ENCODE measurements at places on chromosomes 3 and 15.

- DNase-seq, result no peak
Observed at GRCh38 chr3:72008226-72008996, 223.5 kb upstream of the PROK2 start.

GRCh38 chr3:170024581-170024980, 13.2 kb upstream of the GPR160 start:
- DNase-seq, result no peak

GRCh38 chr3:171804618-171805389, 5.5 kb downstream of the PLD1 start:
- no peak for DNase-seq

DNA sequence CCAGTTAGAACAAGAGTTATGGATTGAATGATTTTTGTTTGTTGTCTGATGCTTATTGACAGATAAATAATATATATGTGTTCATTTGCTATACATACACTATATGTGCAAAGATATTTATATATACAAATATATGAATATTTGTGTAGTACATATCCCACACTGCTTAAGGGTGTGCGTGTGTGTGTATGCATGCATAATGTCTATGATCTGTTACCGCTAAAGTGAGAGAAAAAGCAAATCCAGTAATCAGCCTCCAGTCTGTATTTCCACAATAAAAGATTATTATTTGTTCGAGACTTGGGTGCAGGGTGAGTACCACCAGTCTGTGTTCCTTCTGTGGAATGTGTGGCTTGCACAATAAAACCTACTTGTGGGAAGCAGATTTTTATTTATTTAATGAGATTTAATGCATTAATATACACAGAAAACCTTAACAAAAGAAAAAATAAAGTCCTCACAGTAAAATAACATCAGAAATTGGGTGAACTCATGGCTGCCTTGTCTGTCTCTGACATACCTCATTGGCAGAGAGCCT, 366.0 kb upstream of the TBL1XR1 start:
- DNase-seq, result no peak

DNA sequence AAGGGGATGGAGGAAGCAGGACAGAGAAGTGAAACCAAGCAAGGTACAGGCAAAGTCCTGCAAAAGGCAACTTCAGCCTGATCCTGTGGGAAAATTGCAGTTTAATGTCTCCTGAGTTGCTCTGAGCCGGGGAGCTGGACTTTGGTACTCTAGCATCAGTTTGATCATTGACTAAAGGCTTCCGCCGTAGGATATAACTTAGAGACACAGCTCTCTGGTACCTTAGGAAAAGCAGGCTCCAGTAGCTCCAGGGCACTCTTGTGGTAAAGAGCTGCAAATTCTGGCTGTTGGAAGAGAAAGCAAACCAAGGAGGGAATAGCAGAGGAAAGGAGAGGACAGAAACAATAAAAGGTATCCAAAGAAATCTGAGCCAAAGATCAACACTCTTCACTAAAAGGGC, 521.1 kb downstream of the PLOD2 start:
- no peak for DNase-seq
